AG09309 (cell line): ENCODE measurements at places on chromosomes 12 and 14.
A peak's percentile ranks its signal among the peaks of the same experiment; 100 is the strongest.

DNA sequence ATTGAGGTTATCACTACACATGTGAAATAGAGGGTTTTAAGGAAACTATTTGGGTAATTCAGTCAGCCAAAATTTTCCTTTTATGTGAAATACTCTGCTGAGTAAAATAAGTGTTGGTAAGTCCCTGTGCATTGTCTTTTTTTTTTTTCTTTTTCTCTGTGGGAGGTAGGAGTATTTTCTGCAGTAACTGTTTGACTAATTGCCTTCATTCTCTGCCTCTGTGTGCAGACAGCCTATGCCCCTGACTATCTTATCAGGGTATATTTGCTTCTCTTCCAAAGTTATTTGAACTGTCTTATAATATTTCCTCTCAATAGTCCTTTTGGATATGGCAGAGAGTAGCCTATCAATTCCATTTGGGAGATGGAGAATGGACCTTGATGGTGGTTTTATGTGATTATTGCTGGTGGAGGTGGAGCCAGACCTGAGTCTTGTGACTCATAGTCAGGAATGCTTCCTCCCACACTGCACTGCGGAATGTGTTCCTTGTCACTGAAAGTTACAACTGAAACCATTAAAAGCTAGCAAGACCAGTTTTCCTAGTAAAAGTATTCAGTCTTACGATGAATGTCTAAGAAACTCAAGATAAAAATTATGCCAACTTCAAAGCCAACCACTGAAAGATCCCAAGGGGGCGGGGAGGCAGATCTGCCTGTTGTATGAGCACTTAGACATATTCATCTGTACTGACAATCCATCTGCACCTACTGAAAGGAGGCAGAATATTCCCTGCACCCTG lies 40.9 kb upstream of the STXBP6 start:
- peak; percentile 25 for DNase-seq

DNA sequence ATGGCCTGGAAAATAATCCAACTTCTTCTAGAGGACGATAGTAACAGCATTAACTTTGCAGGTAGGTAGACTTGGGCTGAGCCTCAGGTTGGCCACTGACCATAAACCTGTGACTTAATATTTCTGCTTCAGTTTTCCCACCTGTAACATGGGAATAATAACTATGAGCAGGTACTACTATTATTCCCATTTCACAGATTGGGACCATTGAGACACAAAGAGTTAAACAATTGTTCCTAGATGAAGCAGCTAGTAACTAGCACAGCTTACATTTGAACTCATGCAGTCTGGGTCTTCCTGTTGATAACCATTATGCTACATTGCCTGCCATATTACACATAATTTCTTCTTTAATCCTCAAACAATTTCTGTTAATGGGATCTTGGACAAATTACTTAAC lies 217.7 kb downstream of the NUAK1 start:
- DNase-seq = no peak

DNA sequence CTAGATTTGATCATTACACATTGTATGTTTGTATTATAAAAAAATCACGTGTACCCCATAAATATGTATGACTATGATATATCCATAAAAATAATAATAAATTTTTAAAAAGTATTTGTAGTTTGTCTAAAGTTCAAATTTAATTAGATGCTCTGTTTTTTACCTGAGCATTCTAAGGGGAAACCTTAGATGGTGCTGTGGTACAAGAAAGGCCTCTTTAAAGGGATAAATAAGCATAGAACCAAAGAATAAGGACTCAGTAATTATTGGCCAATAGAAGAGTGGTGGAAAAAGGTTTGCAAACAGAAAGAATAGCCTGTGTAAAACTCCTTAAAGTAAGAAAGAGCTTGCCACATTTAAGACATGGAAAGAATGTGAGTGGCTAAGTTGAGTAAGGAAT lies 580.1 kb upstream of the SEL1L start:
- DNase-seq = no peak

DNA sequence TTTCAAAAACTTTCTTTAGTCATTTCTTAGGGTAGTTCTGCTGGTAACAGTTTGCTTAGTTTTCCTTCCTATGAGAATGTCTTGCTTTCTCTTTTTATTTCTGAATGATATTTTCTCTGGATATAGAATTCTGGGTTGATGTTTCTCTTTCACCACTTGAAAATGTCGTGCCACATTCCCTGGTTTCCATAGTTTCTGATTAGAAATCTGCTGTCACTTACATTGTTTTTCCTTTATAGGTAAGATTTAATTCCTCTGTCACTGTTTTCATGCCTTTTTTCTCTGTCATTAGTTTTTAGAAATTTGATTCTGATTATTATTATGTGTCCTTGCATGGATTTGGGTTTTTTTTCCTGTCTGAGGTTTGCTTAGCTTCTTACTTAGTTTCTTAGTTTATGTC lies 77.3 kb upstream of the PCNX4 start:
- DNase-seq = no peak

- DNase-seq = no peak
These were observed 56.4 kb upstream of the CISTR start for GRCh38 chr12:53808023-53808705.

DNA sequence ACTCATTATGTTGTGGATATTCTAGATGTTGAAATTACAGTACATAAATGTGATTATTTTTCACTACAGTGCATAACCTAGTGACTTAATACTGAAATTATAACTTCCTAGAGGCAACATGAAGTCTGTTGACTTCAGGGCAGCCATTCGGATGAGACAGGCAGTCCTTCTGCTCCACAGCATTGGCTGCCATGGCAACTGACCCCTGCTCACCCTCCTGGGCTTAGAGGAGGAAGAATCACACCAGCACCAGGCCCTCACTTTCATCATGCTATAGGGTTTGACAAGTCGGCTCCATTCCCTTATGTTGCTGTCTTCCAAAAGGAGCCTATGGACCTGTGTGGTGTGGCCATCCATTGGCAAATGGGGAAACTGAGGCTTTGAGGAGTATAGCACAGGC lies 233.5 kb upstream of the TMEM132C start:
- no peak for DNase-seq

GRCh38 chr12:82852529-82852928 lies 165.8 kb downstream of the TMTC2 start:
- no peak for DNase-seq

- no peak for DNase-seq
These were observed 9.1 kb downstream of the HEATR5A start for GRCh38 chr14:31411218-31411727.

GRCh38 chr14:21642683-21643082 lies 7.9 kb upstream of the OR10G2 start:
- DNase-seq = no peak

- no peak for DNase-seq
These were observed 25.9 kb downstream of the SYNDIG1L start for GRCh38 chr14:74400031-74400685.

- DNase-seq = no peak
These were observed 3.0 kb downstream of the ERBB3 start for GRCh38 chr12:56082967-56083366.

GRCh38 chr12:7374423-7375144 lies 69.4 kb downstream of the CD163L1 start:
- DNase-seq = peak; percentile 1

DNA sequence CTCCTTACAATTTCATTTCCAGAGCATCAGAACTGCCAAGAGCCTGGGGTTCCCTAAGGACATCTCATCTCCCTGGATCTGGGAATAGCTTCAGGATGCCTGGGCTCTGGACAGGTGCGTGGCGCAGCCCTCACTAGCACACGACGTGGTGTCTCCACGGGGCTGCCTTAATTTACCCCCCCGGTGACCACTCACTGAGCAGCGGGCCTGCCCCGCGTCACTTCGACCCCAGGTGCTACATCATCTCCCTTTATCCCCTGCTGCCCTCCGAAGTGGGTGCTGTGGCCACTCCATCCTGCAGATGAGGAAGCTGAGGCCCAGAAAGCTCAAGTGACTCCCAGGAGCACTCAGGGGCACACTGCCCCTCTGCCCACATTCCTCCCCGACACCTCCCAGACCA lies 177.8 kb upstream of the SFSWAP start:
- no peak for DNase-seq

GRCh38 chr14:45222485-45223262 lies 30.3 kb downstream of the MIS18BP1 start:
- no peak for DNase-seq

DNA sequence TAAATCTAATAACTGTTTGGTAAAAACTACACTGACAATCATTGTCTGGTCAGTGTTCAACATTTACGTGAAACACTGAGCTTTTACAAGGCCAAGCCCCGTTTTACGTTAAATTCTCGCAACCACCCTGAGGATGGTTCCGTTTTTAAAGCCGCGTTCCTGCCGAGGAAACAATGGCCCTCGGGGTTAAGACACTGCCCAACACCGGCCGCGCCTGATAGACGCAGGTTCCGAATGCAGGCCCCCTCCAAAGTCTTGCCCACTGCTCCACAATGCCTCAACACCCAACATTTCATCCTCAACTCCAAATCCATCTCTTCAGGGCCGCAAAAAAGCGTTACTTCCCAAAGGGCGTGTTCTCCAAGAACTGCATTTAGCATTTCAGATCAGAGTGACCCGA lies 953 bp upstream of the SNRPF start:
- no peak for DNase-seq

- DNase-seq = peak; percentile 14
These were observed 550 bp upstream of the RESF1 start for GRCh38 chr12:31958569-31959160.

DNA sequence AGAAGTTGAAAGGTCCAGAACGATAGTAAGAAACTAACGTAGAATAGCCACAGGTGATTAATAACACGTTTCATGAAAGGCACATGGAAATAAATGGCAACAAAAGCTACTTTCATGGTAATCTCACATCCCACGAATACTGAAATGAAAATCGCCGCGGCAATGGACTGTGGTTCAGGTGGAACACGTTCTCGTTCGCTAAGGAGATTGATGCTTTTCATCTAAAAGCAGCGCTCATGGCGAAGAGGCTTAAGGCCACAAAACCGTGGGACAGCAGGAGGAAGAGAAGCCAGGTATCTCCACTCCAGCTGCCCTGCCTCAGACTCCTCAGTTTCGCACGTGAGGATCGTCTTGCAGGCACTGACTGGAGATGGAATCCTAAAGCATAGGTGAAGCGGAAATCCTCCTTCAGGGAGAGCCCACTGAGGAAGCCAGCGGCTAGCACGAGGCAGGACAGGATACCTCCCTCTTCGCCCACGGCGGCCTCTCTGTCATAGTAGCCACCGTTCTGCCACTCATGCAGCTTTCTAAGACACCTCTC lies 696 bp upstream of the GPHN start:
- DNase-seq = no peak

DNA sequence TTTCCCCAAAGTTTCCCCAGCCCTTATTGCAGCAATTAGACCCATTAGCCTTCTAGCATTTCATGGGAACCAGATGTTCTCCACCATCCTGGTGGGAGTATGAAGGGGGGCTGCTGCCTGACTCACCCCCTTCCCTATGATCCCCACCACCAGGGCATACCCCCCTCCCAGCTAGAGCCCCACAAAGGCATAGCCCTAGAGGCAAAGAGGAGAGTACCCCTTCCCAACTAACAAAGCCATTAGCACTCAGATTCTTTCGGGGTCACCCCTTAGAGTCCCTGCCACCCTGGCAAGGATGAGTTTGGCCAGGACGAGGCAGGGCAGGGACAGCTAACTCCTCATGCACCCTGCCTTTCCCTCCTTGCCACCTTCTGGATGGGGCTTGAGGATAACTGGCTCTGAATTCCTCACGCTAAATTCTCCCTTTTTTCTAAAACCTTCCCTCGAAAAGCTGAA lies 9.2 kb downstream of the RARG start:
- DNase-seq = no peak

DNA sequence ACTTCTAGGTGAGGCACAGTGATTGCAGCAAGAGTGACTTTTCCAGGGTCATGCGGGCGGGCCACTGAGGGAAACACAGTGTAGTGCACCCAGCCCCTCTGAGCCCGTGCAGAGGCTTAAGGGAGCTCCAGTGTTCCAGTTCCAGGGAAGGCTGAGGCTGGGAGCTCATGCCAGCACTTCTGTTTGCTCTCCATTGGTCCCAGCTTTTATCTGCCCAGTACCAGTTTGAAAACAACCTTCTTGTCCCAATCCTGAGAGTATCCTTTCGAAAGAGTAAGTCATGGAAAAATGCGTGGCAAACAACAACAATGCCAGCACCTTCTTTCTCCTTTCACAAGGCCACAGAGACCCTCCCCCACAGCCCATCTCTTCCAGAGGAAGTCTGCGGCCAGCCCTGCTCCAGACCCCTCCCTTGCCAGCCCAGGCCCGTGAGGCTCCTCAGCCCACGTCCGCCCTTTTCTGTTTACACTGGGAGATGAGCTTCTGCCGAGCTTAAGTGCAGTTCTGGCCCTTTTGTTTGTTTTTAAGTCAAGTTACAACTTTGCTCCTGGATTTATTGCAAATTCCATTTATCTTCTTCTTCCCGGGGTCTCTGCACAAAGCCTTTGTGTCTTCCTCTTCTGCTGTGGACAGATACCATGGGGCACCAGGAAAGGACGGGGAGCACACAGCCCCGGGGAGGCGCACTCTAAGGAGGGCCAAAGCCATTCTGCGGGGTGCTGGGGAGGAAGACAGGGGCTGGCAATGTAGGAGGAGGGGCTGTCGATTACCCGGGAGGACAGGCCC lies 185.6 kb downstream of the ZFP36L1 start:
- DNase-seq = no peak

DNA sequence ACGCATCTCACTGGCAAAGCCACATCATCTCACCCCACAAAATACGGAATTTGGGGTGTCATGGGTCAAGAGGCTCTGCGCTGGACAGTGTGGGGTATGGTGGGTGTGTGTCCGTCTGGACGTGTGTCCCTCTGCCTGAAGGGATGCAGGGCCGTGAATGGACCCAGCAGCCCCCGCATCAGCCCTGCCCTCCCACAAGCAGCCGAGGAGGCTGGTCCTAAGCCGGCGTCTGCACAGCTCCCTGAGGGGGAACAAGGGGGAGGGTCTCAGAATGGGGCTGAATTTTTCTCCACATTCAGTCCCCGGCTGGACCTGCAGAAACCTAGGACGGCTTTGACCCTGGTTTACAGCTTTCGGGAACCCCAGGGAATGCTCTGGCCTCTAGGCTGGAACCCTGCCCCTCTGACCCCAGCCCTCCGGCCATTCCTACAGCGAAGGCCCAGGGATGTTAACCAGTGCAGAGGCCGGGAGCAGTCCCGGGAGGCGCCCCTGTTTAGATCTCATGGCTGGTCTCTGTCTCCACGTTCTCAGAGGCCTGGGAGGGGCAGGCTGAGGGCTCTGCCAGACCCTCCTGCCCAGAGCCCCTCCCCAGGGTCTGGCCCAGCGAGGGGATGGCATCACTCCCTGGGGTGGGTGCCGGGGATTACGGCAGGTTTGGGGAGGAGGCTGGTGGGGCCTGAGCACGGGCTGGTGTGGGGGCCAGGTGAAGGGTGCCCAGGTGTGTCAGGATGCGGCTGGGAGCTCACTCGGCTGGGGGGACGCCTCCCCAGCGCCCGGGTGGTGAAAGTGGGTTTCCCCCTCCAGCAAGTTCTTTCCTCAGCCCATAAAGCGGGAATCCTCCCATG lies 156.5 kb upstream of the C14orf180 start:
- DNase-seq = no peak

- no peak for DNase-seq
These were observed 359.3 kb downstream of the BCL11B start for GRCh38 chr14:98912655-98913054.

DNA sequence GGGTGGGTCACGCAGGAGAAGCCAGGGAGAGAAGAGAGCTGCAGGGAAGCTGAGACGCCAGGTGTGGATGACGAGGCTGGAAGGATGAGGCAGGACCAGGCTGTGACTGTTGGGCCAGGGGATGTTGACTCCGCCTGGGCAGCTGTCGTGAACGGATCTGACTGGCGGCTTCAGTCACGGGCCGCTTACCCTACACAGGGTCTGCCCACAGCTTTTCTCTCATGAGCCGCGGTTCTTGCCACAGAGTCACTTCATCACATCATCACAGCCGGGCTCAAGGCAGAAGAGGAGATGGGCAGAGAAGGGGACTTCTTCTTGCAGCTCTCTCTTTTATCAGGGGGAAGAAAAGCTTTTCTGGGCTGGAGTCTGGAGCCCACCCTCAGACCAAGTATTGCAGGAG lies 7.7 kb downstream of the CLBA1 start:
- no peak for DNase-seq
